ENCODE measurements at places on chromosomes 1 and 21.

DNA sequence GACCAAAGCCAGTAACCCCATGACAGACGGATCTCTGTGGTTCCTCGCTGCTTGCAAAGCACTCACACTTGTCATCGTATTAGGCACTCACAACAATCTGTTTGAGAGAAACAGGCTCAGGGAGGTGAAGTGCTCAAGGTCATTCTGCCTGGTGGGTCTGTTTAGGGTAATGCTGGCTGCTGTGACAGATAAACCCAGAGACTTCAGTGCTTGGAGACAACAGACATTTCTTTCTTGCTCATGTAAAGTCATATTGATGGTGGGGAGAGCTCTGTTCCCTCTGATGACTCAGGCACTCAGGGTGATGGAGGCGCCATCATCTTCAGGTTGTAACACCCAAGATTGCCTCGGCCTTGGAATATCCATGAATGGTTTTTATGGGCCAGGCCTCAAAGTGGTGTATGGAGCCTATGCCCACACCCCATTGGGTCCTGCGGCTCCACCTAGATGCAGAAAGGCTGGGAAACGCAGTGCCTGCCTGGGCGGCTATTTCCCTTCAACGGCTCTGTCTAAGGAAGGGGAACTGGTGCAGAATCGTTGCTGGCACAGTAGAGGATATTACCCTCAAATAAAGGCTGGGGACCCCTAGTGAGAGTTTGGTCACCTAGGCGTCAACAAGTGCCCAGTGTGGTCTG, 71.6 kb upstream of the SELENON start:
- DNase-seq = no peak

DNA sequence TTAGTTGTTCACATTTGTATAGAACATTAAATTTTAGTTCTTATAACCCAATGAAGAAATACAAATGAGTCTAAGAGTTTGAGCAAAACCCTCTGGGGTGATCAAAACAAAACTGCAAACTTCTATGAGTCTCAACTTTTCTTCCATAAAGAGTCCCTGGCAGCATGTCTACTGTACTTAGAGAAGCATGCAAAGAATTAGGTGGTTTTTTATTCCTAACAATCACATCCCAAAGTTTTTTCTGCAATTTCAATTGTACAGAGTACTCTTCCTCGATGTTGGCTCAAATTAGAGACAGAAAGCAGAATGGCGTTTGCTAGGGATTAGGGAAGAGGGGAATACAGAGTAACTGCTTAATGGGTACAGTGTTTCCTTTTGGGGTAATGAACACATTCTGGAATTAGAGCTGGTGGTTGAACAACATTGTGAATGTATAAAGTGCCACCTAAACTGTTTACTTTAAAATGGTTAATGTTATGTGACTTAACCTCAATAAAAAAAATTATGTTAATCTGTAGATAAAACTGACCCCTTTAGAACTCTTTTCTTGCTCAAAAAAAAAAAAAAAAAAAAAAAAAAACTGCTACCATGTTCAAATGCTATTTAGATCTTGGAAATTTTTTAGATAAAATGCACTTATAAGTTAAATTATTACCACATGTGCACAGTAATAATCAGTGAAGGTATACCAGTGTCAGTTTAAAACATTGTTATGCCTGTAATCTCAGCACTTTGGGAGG, 4.8 kb downstream of the RC3H1 start:
- DNase-seq = no peak

- DNase-seq = no peak
Observed at GRCh38 chr1:109472779-109473178, 6.4 kb downstream of the SYPL2 start.

GRCh38 chr1:98398649-98399048, 262.9 kb upstream of the SNX7 start:
- no peak for DNase-seq

DNA sequence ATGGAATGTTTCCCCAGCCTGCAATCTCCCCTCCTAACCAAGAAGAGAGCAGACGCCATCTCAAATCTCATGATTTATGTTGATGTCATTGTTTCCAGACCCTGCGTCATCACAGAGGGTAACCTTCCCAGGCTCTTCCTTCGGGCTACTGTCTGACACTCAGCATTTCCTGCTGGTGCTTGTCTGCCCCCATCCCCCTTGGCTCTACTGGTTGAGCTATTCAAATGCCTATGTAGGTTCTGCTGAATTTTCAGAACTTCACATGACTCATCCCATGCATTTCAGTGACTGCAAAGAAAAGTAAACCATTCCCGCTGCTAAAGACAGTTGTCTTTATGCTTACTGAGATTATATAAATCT, 24.8 kb upstream of the ITPKB start:
- peak; percentile 83 for DNase-seq

DNA sequence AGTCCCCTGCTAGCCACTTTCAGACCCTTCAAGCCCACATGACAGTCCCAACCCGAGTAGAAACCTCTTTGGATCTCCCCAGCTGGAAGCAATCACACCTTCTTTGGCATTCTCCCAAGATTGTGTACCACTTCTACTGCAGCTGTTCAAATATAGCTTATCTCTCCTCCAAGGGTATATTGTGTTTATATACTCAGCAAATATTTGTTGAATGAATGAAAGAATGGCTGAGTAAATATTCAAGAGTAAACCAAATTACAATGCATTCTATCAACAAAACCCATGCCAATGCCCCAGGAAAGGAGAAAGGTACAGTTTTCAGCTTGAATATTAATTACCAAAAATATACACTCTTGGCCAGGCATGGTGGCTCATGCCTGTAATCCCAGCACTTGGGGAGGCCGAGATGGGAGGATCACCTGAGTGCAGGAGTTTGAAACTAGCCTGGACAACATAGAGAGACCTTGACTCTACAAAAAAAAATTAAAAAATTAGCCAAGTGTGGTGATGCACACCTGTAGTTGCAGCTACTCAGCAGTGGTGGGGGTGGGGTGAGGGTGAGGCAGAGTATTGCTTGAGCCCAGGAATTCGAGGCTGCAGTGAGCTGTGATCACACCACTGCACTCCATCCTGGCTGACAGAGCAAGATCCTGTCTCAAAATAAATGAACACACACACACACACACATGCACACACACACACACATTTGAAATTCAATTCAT, 68.5 kb downstream of the NIBAN1 start:
- no peak for DNase-seq

GRCh38 chr1:161177112-161177935, at the start of gene B4GALT3:
B4GALT3 (minus strand) TSS chr1:161177507; CDS start chr1:161176060, 1,447 bp downstream.
- DNase-seq = no peak

DNA sequence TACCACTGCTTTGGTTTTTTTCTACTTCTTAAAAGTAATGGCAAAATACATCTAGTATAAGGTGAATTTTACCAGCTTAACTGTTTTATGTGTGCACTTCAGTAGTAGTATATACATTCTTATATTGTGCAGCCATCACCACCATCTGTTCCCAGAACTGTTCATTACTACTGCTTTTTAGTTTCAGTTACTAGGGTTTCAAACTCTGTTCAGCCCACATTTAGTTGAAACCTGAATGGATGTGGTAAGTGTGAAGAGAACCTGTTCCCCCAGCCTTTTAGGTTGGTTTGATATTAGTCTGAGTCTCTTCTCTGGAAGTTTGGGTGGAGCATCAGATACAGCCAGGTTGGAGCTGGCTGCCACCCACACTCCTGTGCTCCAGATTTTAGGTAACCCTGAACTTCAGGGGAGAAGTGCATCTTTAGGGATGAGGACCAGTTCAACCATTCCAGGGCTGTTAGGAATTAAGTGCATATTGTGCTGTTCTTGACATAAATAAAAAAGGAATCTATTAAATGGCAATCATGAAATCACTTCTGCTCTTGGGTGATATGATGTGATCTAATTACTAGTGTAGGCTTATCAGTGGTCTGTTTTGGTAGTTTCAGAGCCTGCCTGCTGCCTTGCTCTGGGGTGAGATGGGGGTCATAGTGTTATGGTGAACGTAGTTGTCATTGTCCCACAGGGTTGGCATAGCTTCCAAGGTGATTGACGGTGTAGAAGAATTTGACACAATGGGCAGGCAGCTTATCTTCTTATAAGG, 32.1 kb downstream of the URB2 start:
- no peak for DNase-seq

DNA sequence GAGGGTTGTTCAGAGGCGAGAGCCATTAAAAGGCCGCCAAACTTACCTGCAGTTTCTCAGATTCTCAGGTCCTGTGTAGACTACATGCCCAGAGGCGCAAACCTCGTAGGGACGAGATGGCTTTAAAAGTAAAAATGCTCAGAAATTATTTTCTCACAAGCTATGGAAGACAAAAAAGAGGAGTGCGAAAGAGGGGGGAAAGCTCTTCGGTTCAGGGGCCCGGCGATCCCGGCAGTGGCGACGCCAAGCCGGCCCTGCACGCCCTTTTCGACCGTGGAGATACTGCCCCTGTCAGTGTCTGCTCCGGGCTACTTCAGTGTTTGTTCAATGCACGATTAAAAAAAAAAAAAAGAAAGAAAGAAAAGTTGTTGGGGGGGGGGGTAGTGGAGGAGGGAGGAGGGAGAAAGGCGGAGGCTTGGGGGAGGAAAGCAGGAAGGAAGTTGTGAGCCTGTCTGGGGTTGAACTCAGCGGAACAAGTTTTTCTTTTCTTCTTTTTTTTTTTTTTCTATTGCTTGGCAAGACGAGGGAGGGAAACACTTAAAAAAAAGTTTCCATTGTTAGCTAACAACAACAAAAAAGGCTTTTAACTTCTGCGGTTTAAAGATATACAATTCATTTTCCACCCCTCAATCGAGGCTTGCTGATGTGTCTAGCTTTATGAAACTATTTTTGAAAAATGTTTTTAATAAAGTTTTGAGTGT, at the start of gene ITPKB:
TSS of gene ITPKB (minus strand) at position 288 of the 701 bp plus-strand sequence. CDS start 1,824 bp downstream, outside the sequence.
- peak; percentile 34 for DNase-seq

GRCh38 chr1:87450136-87450535, 121.5 kb downstream of the LMO4 start:
- DNase-seq = no peak

GRCh38 chr1:68120136-68120791, 69.8 kb upstream of the DIRAS3 start:
- peak; percentile 63 for DNase-seq

- DNase-seq = no peak
Observed at GRCh38 chr1:208347191-208347590, 103.0 kb upstream of the PLXNA2 start.

DNA sequence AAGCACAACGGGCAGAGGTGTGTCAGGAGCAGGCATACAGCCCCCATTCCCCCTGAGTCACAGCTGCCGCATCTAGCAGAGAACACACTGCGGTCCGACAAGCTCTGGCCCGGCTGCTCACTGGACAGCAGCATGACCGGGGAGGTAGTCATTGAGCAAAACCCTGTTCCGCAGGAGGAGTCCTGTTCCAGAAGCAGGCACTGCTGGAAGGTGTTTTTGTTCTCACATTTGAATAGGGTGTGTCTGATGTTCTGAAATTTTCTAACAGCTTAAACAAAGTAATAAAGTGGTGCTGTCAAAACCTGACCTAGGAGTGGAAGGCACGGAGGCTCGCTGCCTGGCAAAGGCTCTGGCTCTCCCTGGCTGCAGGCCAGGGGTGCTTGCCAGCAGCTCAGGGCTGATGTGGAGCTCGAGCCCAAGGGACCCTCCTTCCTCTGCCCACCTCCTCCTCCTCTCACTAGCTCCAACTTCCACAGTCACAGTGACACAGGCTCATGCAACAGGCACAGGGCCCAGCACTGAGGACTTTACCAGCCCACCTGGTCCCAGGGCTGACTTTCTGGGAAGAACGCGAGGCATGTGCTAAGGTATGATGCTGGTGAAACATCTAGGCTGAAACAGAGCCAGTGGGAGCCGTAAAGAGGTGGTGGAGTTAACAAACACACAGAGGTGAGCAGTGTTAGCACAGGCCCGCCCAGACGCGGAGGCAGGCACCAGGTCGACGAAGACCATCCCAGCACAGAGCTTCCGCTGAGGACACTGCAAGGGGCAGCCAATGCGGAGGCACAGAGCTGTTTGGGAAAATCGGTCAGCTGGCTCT, 118.6 kb upstream of the IFFO2 start:
- DNase-seq = no peak

GRCh38 chr1:41557751-41558455, 73.4 kb upstream of the EDN2 start:
- DNase-seq = no peak

- no peak for DNase-seq
Observed at GRCh38 chr1:210855440-210855839, 278.5 kb downstream of the KCNH1 start.

GRCh38 chr1:184622136-184622823, 132.4 kb downstream of the EDEM3 start:
- DNase-seq = peak; percentile 37

GRCh38 chr1:25126562-25126961, 105.7 kb downstream of the SYF2 start:
- no peak for DNase-seq

- no peak for DNase-seq
Observed at GRCh38 chr1:186210258-186210657, 164.8 kb downstream of the TPR start.

DNA sequence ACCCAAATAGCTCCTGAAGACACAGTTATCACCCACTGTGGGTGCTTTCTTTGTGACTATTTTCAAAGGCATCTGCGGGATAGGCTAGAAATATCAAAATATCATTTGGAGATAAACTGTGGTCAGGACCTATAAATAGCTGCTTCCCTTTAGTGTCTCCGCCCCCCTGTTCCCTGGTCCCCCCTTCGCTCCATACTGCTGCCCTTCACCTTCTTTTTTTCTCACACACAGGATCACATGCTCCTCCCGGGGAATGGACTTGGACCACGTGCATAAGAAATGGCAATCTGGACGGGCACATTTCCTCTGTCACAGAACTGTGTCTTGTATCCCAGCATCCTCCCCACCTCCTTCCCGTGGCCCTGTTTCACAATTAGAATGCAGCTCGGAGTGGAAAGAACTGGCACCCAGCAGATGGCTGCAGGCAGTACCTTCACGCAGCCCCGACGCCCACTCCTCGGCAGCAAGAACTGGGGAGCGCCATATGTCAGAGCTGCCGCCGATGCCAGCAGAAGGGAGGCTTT, 68.8 kb upstream of the SSX2IP start:
- peak; percentile 34 for DNase-seq

GRCh38 chr1:203769505-203770343, 4.7 kb downstream of the LAX1 start:
- DNase-seq = peak; percentile 65

- DNase-seq = no peak
Observed at GRCh38 chr1:40161888-40162397, 756 bp downstream of the RLF start.

- no peak for DNase-seq
Observed at GRCh38 chr1:108209456-108210108, 9.4 kb upstream of the SLC25A24 start.
